ENCODE measurements at places on chromosomes 4 and X.

DNA sequence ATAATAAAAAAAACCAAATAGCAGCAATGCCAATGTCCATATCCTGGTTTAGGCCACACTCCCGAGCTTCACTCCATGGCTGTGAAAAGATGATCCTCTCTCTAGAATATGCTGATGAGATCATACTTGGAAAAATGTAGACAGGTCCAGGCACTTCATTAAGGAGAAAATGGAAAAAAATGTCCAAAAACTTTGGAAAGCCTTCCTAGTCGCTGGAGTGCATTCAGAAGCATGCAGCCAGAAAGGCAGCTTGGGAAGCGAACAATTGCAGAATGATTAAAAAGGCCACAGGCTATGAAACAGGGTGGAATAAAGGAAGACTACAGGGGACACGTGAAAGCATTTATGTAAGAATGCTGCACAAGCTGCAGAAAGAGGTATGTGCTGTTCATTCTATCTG, 165.6 kb upstream of the HCCS start:
- no peak for DNase-seq

DNA sequence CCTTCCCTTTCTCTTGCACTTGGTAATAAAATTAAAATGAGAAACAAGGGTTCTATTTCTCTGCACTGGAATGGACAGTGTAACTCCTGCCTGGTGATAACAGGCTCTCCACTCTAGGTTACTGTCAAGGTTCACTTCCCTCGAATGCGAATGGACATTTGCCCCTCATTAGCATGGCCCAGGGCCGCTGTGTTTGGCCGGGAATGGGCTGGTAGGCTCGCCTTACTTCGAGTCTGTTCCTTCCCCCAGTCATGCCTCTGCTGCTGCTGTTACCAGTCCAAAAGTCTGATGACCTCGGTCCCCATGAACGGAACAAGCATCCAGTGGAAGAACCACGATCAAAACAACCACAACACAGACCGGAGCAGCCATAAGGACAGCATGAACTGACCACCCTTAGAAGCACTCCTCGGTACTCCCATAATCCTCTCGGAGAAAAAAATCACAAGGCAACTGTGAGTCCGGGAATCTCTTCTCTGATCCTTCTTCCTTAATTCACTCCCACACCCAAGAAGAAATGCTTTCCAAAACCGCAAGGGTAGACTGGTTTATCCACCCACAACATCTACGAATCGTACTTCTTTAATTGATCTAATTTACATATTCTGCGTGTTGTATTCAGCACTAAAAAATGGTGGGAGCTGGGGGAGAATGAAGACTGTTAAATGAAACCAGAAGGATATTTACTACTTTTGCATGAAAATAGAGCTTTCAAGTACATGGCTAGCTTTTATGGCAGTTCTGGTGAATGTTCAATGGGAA, 61.5 kb downstream of the EDNRA start:
- no peak for DNase-seq

- no peak for DNase-seq
Observed at GRCh38 chr4:150176547-150176946, 98.3 kb downstream of the DCLK2 start.

GRCh38 chr4:157172011-157172410, 48.5 kb upstream of the GRIA2 start:
- no peak for DNase-seq

DNA sequence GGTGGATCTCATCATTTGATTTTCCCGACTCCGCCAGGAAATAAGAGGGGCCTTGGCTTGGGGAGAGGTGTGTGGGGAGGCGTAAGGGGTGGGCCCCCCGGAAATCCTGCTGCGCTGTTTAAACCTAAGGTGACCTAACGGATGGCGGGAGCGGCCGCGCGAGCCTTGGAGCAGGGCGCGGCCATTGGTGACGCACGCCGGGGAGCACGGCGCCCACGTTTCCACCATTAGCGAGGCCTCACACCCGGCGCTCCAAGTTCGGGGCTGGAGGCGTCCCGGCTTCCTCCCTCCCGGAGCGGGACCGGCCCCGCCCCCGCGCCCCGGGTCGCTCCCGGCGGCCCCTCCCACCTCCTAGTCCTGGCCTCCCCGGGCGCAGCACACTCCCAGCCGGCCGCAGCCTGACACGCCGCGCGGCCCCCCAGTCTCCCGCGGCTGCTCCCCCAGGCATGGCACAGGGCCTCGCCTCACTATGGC, at the start of gene SMS:
SMS (plus strand) TSS at position 354 of the 474 bp plus-strand sequence; CDS start at position 470, 116 bp downstream.
- peak; percentile 49 for DNase-seq

GRCh38 chr4:175127314-175127713, 209.2 kb downstream of the ADAM29 start:
- no peak for DNase-seq

DNA sequence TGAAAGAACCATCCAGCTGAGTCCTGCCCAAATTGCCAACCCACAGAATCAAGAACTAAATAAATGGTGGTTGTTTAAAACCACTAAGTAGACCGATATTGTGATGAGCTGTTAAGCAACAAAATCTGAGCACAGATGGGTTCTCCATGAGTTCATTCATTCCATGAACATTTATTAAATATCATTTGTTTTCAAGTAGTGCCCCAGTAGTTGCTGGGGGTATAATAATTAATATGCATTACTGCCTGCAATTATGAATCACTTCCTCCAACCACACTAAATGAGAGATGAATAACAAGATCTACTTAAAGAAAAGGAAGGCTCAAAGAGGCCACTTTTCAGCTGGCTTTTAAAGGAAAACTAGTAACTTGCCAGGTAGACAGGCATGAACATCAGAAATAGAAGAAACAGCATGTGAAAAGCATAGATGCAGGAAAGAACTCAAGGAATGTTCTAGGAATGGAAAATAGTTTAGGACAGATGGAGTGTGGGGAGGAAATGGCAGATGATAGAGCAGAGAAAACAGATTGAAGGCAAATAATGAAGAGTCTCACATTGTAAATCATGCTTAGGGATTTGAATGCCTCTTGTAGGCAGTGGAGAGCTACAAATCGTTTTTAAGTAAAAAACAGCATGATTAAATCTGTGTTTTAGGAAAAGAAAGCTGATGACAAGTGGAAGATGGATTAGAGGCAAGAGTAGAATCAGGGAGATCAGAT, 641.7 kb upstream of the DIPK2B start:
- DNase-seq = no peak

GRCh38 chr4:37601531-37601930, 84.6 kb downstream of the RELL1 start:
- no peak for DNase-seq

- no peak for DNase-seq
Observed at GRCh38 chrX:134695999-134696398, 37.7 kb upstream of the PLAC1 start.

DNA sequence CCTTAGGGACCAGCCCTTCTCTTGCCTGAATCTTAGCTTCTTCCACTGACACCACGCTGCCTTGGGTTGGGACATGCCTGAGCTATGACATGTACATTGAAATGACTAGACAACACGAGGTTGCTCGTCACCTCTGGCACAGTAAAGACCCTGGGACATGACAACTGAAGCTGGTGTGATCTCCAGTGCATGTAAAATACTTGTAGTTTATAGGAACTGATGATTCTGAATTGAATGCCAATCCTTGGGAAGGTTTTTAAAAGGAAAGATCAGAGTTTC, 100.7 kb upstream of the PGRMC2 start:
- DNase-seq = no peak

DNA sequence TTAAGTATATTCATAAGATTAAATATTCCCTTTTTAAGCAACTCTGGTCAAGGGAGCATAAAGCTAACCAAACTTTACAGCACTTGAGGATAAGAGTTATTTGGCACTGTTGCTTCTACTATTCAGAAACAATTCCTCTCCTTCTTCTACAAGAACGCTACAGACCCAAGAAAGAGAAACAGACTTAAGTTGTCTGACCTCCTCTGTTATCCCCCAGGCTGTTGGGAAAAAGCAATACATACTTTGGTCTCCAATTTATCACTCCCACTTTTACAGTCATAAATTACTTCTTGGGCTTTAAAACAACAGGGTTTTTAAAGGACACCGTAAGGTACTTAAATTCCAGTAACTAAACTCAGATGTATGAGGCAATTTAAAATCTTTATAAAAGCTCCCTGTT, 147.4 kb downstream of the COL25A1 start:
- DNase-seq = no peak

GRCh38 chr4:173135241-173135847, 33.3 kb upstream of the GALNT7 start:
- no peak for DNase-seq

GRCh38 chrX:9327747-9328145, 137.1 kb upstream of the TBL1X start:
- no peak for DNase-seq

DNA sequence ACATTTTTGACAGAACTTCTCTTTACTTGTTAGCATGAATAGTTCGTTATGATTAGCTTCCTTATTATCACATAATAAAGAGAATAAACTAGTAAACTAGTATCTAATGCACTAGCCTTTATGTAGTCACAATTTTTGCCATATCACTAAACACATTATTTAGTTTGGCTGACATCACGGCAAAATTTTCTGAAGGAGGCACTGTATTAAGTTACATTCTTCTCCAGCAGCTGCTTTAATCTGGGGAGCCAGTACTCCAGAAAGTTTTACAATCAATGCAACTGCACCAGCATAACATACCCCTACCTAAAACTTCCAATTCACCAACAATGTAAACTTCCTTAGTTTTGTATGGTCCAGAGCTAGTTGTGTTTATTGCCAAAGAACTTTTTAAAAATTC, 87.8 kb downstream of the FIP1L1 start:
- no peak for DNase-seq

- DNase-seq = no peak
Observed at GRCh38 chr4:183554878-183555585, 50.2 kb downstream of the ING2 start.

DNA sequence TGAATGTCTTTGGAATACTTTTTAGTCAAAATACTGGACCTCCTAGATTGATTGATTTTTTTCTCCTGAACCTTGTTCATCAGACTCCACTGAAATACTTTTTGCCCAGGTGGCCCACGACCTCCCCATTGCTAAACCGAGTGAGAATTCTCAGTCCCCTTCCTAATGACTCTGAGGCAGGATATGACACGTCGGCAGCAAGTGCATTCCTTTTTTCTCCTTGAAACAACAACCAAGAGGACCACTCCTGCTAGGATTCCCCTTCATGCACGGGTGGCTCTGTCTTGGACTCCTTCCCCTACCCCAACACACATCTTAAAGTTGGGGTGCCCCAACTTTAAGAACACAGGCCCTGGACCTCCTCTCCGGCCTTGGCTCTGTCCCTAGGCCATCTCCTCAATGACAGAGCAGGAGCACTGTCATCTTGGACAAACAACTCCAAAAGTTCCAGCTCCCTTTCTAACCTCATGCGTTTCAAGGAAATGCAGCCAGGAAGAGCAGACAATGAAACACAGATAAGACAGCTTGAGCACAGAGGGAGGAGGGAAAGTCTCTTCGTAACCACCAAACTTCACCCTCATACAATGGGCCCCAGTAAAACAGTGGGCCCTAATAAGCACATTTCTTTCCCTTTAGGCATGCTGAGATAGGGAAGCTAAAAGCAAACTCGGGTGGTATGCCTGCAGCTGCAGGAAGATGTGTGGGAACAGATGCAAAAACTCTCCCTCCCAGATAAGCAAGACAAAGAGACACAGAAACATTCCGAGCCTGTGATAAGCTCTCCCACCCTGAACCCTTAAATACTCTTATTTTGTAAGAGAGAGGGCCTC, 33.9 kb downstream of the ZBTB49 start:
- DNase-seq = no peak

DNA sequence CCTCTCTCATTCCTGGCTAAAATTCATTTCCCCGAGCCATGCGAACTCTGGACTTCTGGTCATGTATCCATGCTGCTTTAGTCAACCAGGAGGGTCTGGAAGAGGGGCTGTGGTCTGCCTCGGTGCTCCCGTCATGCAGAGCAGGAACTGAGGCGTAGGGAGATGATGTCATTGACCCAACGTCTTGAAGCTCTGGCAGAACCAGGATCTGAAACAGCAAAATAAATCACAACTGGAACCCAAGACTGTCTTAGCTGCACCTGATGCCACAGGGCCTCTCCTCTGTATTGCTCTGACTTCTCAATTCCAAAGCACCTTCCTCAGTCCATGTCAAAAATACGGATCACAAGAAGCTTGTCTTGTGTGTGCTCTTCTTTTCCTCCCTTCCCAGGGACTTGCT, 131.0 kb upstream of the LDB2 start:
- DNase-seq = no peak

GRCh38 chr4:146159384-146160058, 16.0 kb upstream of the LSM6 start:
- DNase-seq = no peak

GRCh38 chr4:86848732-86849619, at the start of gene SLC10A6:
Gene SLC10A6 (minus strand): TSS chr4:86849384. CDS start chr4:86849115, 269 bp downstream.
- DNase-seq = no peak

GRCh38 chr4:108431986-108432385, 188.4 kb upstream of the RPL34 start:
- DNase-seq = no peak

DNA sequence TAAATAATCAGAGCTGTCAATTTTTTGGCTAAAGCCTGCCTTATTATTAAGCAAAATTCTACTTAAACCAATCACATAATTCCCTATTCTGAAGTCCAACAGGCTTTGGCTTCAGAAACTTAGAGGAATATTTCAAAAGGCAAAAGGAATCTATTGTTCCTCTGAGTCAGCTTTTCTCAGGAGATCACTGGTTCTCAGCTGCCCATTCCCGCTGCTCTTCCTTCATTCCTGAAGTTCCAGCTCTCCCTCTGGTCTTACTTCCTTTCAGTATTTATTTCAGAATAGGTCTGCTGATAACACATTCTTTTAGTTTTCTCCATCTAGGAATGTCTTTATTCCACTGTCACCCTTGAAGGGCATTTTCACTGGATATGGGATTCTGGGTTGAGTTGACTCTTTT, 133.7 kb downstream of the SOWAHB start:
- DNase-seq = no peak

- DNase-seq = no peak
Observed at GRCh38 chr4:30753316-30753715, 33.1 kb downstream of the PCDH7 start.

DNA sequence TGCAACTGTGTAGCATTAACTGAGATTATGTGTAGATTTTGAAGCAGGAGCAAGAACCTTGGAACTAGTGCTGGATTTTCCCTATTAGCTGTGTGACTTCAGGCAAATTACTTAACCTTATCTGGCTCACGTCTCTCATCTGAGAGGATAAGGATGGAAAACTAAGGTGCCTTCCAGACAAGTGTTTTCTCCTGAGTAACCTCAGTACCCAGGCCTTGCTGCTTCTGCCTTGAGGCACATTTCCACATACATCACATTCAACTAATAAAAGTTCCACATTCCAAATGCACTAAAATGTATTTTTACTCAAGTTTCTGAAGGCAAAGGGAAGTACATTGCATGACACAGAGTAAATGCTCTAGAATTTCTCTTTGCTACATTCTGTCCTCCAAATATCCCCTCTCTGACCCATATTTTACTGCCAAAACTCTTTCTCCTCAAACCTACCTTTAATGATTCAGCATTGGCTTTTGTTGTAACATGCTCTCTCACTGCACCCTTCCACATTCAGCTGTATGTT, 195.4 kb upstream of the ADGRL3 start:
- DNase-seq = no peak

Measured in activated T-helper 9 cell treated with anti-CD3 and anti-CD28 coated beads, Interleukin-2, amount 50 U/mL, for 16 hours (primary cell).